ENCODE measurements at places on chromosomes 5 and 9.
A peak's percentile ranks its signal among the peaks of the same experiment; 100 is the strongest.

DNA sequence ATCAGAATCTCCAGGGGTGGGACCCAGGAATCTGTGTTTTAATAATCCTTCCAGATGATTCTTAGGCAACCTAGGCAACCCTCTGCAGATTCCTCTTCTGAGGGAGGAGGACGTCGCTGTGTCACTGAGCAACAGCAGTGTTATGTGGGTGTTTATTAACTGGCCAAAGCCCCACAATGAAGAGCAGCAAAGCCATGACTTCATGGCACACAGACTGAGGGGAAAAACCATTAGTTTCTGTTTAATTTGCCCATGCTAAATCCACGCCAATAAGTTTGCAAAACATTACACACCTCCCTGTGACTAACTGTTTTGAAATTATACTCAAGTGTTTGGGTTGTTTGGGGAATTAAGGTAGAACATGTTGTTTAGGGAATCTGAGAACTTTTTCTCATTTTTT lies 83.7 kb upstream of the TMED7 start:
- no peak for DNase-seq

DNA sequence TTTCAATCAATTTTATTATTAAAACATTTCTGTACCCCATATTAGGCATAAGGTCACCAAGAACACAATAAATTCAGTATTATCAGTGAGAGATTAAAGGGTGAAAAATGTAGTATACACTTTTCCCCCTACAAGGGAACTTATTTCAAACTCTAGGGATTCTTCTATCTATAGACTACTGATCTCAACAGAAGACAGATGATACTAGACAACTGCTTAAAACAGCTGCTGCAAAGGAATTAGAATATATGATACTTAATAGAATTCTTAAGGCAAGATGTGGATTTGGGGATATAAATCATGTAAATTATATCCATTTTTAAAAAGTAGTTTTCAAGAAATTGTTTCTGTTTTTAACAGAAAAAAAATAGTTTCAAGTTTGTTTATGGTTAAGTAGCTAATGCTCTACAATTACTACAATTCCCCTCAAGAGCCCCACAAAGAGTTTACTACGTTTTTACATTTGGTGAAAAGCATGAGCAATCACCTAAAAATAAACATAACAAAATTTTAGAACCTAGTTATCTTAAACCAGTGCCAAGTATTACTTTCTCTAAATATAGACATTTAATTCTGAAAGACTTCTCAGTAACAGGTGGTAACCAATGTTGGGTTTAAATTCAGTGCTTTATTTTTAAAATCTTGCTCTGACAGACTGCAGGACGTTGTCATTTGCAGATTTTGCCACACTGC lies 6.0 kb downstream of the KIF24 start:
- DNase-seq: no peak

- DNase-seq: no peak
Measured at GRCh38 chr5:178098685-178099084, 14.6 kb upstream of the N4BP3 start.

DNA sequence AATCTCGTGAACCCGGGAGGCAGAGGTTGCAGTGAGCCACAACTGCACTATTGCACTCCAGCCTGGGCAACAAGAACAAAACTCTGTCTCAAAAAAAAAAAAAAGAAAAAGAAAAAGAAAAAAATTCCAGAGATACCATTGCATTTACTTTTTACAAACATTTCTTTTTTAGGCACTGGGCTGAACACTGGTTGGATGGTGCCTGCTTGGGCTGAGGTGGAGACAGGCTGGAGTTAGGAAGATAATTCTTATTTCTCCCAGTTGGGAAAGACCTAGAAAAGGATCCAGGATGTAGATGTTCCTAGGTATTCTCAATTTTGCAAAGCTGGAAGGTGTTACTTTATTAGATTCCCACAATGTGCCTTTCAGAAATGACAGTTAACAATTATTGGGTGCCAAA lies 49.9 kb upstream of the JMY start:
- no peak for DNase-seq

DNA sequence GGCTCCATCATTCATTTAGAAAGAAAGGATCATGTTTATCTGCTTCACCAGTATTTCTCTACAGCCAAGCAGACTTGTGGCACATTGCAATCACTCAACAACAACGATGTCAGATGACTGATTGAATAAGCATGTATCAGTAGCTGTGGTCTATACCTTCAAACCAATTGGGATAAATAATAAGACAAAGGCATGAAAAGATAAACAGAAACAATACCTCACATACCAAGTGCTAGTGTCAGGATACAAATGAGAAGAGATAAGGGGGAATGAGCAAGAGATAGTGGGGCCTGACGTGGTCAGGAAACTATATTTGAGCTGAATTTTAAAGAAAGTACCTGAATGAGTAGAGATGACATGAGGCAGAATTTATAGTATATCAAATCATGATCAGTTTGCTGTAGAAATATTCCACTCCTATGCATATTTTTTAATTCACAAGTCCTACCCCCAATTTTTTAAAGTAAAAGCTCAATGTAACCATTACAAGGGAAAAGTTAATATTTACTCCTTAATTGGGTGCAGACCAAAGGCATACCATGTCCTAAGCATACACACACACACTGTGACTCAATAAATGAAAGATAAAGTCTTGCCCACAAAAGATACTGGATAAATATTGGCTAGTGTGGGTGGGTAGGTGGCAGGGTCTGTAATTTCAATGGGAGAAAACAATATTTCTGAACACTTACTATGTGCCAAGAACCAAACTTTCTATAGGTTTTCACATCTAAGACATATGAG lies 284.5 kb downstream of the SPOCK1 start:
- no peak for DNase-seq

DNA sequence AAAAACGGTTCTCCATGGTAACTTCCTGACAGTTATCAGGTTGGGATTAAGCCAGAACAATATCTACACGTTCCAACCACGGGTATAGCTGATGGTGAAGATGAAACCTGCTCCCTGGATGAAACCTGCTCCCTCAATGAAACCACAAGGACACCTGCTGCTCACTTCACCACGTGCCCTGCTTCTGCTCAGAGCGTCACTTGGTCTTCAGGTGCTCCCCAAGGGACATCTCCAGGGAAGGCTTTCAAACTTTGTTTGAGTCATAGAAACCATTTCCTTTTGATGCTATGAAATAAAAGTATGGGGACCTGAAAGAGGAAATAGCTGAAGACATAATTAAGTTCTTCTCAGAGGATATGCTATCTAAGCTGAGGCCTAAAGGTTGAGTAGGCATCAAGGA lies 242.4 kb downstream of the MED10 start:
- no peak for DNase-seq

DNA sequence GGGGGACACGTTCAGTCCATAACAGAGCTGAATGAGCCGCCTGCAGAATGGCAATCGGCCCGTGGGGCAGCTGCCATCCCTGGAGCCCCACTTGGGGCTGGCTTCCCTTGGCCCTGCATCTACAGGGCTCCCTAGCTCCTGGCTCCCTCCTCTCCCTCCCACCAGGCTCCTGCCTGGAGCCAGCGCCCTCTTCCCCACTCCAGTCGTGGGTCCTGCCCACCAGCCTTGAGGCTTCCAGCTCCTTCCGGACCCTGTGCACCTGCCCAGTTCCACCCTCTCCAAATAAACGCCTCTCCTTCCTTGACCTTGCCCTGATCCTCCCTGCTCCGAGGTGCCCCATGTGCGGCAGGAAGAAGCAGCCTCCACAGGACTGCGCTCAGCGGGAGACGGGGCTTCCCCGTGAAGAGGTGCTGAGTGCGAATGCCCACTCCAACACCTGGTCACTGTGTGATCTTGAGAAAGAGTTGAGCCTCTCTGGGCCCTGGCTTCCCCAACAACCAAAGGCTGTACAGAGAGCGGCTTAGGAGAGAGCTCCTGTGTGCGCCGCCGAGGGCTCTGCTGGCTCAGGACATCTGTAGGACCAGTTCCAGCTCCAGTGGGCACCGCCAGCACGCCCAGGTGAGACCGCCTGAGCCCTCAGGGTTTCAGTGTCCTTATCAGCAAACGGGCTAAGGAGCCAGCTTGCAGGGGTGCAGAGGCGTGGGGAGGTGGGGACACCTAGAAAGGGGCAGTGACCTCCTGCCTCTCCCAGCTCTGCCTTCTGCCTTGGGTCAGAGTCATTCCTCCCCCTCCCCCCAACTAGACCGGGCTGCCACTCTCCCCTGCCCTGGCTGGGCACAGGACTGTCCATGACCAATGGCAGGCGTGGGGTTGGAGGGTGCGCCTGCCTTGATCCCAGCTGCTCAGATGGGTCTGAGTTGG lies 12.1 kb downstream of the C9orf50 start:
- DNase-seq: no peak

- DNase-seq: no peak
Measured at GRCh38 chr9:126625329-126626126, 11.8 kb downstream of the LMX1B start.

DNA sequence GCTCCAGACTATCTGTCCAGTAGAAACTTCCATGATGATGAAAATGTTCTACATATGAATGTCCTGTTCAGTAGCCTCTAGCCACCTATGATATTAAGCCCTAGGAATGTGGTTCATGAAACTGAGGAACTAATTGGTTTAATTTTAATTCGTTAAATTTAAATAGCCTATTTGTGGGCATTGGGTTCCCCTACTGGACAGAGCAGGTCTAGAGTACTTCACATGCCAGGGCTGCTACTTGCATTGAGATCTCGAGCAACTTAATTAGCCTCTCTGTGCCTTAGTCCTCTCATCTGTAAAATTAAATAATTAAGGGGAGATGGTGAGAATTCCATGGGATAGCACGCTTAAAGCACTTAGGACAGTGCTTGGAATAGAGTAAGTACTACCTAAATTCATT lies 160.0 kb downstream of the PAPPA start:
- DNase-seq: no peak

DNA sequence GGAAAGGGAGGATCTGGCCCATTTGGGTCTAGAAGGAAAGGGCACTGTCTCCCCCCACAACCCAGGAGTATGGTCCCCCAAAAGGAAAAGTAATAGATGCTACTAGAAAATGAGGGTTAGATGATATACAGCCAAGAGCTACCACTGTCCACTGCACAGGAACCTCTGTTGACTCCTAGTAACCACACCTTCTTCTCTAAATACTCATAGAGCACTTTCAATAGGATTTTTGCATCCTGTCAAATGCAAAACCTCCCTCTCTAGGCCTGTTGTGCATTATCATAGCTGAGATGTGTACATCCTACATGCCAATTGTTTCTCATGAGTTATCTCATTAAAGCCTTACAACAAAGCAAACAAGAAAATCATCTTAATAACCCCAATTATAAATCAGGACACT lies 66.8 kb downstream of the THBS4 start:
- no peak for DNase-seq

DNA sequence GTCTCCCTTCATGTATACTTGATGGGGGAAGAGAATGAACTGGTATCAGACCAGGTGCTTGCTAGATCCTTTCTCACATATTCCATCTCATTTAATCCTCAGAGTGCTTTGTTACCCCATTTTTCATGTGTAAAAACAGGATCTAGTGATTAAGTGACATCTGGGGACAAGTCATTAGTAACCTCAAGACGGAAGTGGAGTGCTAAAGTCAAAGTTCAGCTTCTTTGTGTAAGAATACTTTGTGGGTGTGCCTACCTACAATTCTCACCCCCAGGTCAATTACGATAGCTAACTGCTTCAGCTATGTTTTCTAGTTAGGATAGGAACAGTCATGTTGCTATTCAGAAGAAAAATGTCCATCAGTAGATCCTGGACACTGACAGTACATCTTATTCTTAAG lies 3.1 kb upstream of the FAM120AOS start:
- no peak for DNase-seq

- no peak for DNase-seq
Measured at GRCh38 chr9:92299116-92299515, 5.6 kb upstream of the IARS1 start.

DNA sequence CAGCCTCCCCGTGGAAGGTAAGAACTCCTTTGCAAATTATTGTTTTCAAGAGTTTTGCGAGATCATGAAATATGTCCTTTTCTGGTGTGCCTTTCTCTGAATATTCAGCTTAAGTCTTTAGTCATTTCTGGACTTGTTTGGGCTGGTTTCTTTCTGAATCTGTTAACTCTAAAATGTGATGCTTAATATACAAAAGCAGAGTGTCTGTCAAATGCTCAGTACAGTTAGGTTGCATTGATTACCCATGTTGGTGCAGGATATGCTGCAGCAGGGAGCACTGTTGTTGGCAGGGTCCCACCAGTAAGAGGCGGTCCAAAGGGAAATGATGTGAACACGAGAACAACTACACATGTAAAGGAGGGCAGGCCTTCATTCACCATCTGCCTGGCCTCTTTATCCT lies 47.7 kb downstream of the SPTAN1 start:
- no peak for DNase-seq

- DNase-seq: peak; percentile 44
Measured at GRCh38 chr5:72015103-72015548, 92.1 kb upstream of the MAP1B start.

DNA sequence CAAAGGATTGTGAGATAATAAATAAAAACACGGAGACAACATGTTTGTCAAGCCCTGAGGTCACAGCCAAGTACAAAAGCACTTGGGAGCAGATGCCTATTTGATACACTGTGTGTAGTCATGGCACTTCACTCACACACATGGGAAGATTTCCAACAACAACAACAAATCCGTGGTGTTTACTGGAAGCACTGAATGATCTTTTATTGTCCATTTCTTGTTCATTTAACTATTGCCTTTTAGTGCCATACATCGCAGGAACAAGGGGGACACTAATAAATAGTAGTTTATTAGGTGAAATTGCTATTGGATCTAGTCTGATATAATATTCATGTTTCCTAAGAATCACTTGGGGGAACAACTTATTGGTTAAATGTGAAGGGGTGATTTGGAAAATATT lies 20.4 kb upstream of the GDNF start:
- no peak for DNase-seq

DNA sequence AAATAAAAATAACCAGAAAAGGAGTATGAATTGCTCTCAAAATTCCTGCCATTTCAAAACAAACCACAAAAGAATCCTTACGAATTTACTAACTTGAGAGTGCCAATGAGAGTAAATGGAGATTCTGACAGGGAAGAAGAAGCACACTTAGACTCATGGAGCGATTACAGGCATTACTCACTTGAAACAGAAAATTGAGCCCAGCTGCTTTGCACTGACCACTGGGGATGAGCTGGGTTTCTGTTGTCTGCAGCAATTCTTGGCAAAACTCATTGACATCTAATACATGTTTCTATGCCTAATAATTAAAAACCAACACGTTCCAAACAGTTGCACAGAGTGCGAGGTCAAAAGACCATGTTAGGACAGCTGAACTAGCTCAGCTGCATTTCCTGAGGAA lies 731.6 kb downstream of the DNAH5 start:
- DNase-seq: no peak

DNA sequence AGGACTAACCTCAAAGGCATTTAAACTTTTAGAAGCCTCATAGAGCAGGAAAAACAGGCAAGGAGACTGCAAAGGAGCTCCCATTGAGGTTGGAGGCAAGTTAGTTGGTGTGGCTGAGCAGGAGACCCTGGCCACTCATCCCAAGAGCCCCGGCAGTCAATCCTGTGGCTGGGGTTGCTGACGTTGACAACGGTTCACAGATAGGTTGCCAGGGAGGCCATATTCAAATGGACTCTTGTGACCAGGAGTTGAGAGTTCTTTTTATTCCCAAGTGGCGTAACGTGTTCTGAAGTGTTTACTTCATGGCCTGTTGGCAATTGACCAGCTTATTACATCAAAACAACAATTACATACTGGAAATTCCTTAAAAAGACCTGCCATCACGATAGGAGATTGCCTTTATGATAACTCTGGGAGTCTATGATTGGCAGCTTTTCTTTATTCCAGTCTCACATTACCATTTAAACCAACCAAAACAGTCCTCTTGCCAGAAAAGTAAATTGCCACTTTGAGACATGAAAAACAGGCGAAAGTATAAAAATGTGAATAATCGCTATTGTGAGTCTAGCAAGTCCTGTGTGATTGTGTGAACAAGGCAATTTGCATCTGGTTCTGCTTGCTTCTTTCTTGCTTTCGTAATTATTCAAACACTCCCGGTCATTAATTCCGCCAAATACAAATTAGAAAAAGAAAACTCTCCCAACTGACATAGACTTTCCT lies 394.9 kb downstream of the MED10 start:
- DNase-seq: no peak

Measured in activated CD4-positive, alpha-beta memory T cell treated with anti-CD3 and anti-CD28 coated beads for 36 hours (primary cell).